Karpas-422 (cell line): ENCODE measurements at places on chromosomes 1 and 21. TPM values are rescaled to one million over a fixed set of nuclear protein-coding genes. Genes with fewer than 3 reads are reported as not detected.

Gene FCRL1
- 109 and 232 TPM in 2 replicates for total RNA-seq

Gene MAN1C1
- not detected in 2 replicates for total RNA-seq

Gene S1PR1
- not detected in 2 replicates for total RNA-seq

Gene BCL2L15
- total RNA-seq, result 0.48 and 1.0 TPM in 2 replicates

- no peak overlapping the region for H3K27ac ChIP-seq
- DNase-seq, result peak; percentile 23
- H3K27me3 ChIP-seq, result no peaks in the 10 kb centered on the region
- no peaks in the 10 kb centered on the region for H3K36me3 ChIP-seq
- no peak overlapping the region for H3K4me3 ChIP-seq
These were observed 4.8 kb upstream of the SLC2A1 start for GRCh38 chr1:42963378-42964043.
